Kidney epithelial cell (primary cell): ENCODE measurements at places on chromosomes 6 and 20. TPM values are rescaled to one million over a fixed set of nuclear protein-coding genes. Genes with fewer than 3 reads are reported as not detected.

GRCh38 chr6:53703047-53703446 lies 37.5 kb upstream of the KLHL31 start:
- no peak for DNase-seq

- DNase-seq = no peak
Measured at GRCh38 chr6:15254070-15254975, 8.5 kb downstream of the JARID2 start.

- DNase-seq = no peak
Measured at GRCh38 chr6:5261545-5262109, 314 bp downstream of the FARS2 start.

RSPH9 gene
- total RNA-seq = 0.08 and 0.41 TPM in 2 replicates

MYT1 gene
- total RNA-seq = not detected in 2 replicates

- DNase-seq = no peak
Measured at GRCh38 chr6:78199044-78199443, 546.2 kb downstream of the MEI4 start.

DNA sequence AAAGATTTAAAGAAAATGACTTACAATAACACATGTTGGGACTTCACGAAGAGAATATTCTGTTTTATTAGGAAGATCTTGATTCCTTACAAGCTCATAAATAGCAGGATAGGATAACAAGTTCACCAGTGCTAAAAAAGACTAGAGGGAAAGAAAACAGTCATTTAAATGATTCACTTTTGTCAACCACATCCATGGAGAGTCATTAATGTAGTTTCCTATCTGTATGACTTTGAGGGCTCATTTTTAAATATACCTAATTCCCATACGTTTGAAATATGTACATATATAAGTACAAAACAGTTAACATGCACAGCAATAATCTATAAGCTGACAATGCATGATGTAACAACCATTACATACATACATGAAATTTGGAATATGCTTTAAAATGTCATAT lies 111.1 kb downstream of the TBC1D32 start:
- no peak for DNase-seq

DNA sequence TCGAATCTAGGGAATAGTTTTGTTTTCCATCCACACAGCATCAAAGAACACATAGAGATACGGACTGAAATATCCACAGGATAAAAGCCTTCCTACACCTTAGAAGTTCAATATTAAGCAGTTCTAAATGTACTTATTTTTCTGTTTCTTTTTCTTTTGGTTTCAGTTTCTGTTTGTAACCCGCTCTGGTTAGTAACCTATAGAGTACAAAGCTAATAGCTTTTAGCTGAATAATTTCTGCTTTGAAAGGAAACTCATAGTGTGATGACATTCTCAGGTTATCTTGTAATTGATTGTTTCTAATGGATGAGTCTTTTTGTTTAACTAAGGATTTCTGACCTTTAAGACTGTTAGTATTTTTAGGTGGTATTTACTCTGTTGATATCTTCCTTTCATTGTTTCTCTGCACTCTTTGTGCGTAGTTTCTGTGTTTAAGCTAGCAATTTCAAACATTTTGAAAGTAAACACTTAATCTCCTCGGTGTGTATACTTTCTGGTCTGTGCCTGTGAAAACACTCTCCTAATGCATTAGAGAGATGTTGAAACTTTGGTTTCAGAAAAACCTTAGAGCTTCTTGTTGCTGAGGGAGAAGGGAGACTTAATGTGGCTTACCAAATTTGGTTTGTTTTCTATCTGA lies 385.5 kb downstream of the HDGFL1 start:
- peak; percentile 18 for DNase-seq

GRCh38 chr20:32251470-32251869 lies 26.0 kb upstream of the KIF3B start:
- DNase-seq = no peak

SLC22A16 gene
- total RNA-seq = 0.71 TPM in 1 of 2 replicates, not detected in the other

DNA sequence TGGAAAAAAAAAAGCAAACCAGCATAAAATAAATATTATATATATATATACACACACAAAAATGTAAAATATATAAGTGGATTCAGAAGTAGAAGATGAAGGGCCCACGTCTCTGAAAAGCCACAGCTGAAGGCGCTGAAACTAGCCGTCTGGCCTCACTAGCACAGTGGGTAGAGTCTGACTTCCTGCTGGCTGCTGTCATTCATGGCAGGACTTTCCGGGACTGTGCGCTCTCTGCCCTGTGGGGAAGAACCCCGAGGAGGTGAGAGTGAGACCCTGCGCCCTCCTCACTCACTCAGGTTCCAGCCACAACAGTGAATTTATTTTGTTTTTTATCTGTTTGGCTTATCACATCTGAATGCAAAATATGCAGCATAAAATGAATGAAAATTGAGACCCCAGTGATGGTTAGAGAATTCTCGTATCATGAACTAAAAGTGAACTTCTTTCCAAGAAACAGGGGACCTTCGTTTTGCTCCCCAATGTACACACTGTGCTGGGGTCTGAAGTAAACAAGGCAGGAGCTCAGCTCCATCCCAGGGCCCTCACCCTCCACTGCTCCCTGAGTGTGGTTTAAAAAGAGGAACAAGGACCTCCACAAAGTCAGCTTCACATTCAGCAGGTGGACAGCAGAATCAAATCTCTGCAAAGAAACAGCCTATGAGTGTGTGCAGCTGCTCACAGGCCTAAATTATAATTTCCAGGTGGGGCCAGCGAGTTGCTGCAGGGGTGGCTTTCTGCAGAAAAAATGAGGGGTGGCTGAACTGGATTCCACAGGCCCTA lies 1.3 kb upstream of the RAMACL start:
- no peak for DNase-seq

GRCh38 chr6:24903681-24904080 lies 32.1 kb downstream of the RIPOR2 start:
- DNase-seq = no peak

DNA sequence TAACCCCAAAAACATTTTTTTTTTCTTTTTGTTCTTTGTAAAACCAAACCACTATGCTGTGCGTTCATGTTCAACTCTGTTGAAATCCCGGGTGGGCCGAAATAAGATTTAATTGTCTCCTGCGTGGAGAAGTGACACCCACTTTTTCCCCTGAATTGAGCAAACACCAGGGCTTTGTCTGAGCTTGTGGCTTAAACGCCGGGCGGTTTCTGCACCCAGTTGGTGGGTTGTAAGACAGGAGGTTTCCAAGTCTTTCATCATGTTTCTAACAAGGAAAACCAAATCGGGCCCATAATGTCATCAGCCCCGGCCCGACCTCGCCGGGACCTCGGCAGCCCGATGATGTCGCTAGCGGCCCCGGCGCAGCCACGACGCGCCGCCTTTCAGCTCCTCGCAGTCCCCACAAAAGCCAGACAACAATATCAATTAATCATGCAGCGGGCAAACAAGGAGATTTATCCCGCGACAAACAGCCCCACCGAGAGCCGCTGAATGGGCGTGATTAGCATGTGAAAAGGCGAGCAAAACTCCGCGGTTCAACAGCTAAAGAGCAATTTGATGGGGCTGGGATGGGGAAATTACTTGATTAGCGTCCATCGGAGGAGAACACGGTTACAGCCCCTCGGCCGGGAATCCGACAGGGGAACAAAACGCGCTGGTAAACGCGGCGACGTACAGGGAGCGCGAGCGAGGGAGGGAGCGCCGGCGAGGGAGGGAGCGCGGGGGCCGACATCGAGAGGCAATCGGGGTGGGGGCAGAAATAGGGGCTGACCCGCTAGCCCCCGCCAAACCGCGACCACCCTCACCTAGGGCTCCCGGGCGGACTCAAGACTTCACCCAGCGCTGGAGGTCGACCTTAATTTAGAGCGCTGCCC lies 5.3 kb downstream of the LINC00237 start:
- no peak for DNase-seq

DNA sequence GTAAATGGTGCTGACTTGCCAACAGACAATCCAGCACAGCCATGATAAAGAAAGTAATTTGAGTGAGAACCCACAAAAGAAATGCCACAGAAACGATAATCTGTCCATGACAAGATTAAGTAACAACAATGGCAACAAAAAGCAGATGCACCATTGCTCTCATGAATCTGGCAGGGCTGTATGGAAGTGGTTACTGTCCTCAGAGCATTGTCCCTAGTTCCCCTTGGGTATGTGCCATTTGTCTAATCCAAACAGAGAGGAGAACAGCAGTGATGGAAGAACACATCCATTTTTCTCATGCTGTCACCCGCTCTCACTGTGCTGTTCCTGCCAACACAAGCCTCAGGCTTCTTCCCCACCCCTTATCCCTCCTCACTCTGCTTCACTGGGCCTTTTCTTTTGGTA lies 65.8 kb downstream of the REV3L start:
- no peak for DNase-seq

DNA sequence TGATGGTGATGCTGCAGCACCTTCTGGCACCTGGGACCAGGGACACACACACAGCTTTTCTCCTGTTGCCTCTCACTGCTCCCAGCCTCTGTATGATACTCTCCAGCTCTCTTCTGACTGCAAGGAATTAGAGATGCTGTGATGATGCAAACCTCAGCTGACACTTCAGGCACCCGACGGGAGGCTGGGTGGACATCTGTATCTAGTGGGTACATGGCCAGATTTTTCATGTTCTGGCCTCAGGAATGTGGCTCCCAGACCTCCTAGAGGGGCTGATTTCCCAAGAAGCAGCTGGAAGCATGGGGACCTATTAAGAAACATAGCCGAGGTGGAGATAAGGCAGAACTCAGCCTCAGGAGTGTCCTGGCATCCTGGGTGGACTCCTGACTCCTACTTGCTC lies 6.8 kb upstream of the EPB41L1 start:
- DNase-seq = no peak

- DNase-seq = no peak
Measured at GRCh38 chr20:17904027-17904426, 64.6 kb downstream of the SNX5 start.

GRCh38 chr20:54218470-54218869 lies 10.6 kb downstream of the PFDN4 start:
- DNase-seq = no peak

ISM1 gene
- 0.27 TPM in 1 of 2 replicates, not detected in the other for total RNA-seq

SLC24A3 gene
- 0.08 TPM in 1 of 2 replicates, not detected in the other for total RNA-seq

- DNase-seq = peak; percentile 70
Measured at GRCh38 chr6:56370561-56371211, 123.3 kb upstream of the COL21A1 start.

NCOA3 gene
- 23.3 and 27.3 TPM in 2 replicates for total RNA-seq

EEF1A2 gene
- total RNA-seq = 14.9 and 18.0 TPM in 2 replicates

DNA sequence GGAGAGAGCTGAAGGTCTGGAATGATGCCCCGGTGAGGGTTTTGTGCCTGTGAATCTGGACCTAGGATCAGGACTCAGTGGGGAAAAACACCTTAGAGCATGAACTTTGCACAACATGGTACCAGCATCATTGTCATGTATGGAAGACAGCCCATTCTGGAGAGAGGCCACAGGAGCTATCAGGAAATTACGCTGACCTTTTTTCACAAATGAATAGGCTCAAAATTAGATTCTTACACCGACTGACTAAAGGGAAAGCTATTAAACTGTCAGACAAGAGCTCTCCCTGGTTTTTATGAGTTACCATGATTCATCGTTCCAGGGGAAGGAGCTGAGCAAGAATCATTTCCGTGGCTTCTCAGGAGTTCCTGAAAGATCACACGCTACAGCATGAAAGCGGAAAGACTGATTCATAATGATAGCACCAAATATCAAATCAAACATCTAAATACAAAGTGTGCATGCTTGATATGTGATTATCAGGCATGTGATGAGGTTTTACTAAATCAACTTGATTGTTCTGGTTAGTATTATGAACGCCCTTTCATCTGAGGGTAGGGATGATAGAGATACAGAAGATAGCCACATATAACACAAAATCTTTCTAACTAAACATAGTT lies 224.9 kb upstream of the SMLR1 start:
- DNase-seq = peak; percentile 96

DNA sequence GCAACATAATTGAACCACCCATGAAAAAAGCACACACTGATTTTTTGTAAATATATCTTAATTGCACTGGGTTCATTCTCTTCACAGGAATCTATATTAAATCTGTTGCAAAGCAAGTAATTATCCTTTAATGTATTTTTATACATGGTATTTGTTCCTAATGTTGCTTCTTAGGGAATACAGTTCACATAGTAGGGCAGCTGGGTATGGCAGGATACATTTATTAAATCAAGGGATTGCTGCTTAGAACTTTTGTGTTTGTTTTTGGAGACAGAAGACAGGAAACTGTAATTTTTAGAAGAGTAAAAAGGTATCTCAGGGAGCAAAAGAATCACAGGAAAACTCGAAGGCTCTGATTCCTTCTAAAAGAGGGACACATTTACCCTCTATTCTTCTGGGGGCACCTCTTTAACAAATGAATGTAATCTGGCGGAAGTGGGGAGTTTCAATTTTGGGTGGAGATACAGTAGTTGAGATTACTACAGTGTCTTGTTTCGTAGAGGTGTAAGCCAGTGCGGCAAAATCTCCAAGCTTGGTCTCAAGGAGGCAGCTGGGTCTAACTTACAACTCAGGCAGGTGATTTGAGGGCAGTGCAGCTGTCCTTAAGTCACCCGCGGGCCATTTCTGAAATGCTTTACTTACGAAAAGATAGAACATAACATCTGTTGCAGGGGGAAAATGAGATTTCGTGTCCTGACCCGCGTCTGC lies 812 bp upstream of the SMIM13 start:
- no peak for DNase-seq

- DNase-seq = no peak
Measured at GRCh38 chr6:159557031-159557430, 136.0 kb downstream of the SOD2 start.

DNA sequence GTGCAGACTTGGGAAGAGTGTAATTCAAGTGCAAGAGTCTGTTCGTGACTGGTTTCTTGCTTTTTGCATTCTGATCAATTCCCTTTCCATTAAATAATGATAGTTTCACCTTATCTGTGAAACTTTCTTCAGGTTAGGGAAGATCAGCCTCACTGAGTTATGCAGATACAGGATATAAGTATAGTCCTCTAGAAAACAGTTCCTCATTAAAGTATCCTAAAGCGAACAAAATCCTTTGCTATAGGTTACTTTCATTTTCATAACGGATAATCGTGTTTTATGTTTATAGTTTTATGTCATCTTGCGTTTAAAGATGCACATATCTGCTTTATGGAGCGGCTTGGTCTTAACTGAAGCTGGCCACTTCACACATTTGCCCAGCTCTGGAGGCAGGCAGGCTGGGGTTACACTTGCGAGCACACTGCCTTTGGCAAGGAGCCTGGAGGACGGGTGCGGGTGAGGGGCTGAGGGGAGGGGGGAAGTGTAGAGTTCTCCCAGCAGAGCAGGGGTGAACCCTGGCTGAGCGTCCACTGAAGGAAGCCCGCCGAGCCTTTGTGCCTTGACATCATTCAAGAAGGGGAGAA lies 123.5 kb upstream of the IFNGR1 start:
- no peak for DNase-seq

TREM1 gene
- total RNA-seq = 0.13 and 1.4 TPM in 2 replicates

RAB32 gene
- total RNA-seq = 131 and 146 TPM in 2 replicates

UBD gene
- 7.3 and 9.4 TPM in 2 replicates for total RNA-seq

MYB gene
- total RNA-seq = 0.62 and 1.7 TPM in 2 replicates

SLC12A5 gene
- total RNA-seq = 1.3 TPM in 1 of 2 replicates, not detected in the other

DNA sequence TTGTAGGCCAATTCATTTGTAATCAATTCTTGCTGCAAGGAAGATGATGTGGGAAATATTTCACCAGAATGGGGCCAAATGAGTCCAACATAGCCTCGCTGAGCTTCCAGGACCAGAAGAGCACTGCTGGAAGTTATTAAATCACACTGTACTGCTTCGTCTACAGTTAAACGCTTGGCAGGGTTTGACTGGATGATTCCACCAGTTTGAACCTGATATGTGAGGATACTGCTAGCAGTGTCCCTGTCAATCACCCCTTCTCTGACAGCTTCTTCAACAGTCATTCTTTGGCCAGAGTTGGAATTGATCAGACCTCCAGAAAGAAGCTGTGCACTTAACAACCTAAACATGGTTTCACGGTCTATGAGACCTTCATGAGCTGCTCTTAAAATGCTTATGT lies 34.4 kb downstream of the DST start:
- no peak for DNase-seq

CUL9 gene
- total RNA-seq = 32.8 and 41.1 TPM in 2 replicates

GRCh38 chr20:4439461-4439860 lies 282.2 kb upstream of the PRND start:
- no peak for DNase-seq

C20orf204 gene
- total RNA-seq = 0.21 and 0.27 TPM in 2 replicates
